ENCODE measurements at places on chromosomes 2 and 18.

- DNase-seq = no peak
Observed at GRCh38 chr2:25330273-25330672, 11.5 kb downstream of the DNMT3A start.

GRCh38 chr2:182078988-182079602, 93.4 kb downstream of the PPP1R1C start:
- no peak for DNase-seq

- no peak for DNase-seq
Observed at GRCh38 chr2:30503695-30504052, 56.6 kb downstream of the LCLAT1 start.

DNA sequence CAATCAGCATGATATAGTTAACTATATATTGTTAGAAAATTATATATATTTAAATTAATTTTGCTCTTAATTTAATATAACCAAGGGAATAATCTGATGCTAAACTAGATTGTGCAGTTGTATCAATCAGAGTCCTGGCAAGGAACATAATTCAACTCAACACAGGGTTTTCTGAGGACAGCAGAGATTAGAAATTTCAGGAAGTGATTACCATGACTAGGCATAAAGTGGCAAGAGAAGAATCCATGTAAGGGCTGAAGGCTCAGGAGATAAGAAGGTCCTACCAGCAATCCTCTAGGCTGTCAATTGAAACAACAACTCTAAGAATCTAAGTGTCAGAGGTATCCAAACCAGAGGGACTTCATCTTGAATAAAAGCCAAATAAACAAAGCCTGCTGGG, 807.8 kb downstream of the DSC3 start:
- DNase-seq = no peak

- DNase-seq = no peak
Observed at GRCh38 chr2:59804732-59805131, 748.7 kb downstream of the BCL11A start.

DNA sequence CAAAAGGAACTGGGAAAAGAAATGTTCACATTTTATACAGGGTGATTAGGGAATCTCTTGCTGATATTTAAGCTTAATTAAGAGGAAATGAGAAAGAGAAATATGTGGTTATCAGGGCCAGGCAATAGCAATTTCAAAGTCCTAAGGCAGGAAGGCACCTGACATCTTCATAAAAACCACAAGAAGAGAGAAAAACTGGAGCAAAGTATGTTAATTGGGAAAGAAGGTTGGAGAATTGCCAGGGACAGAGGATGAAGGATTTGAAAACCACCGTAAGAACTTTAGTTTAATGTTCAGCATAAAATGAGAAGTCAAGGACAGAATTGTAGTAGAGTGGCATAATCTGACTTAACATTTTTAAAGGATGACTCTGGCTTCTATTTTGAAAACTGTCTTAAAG, 691.8 kb upstream of the NRXN1 start:
- DNase-seq = no peak

GRCh38 chr2:236646441-236646840, 76.8 kb downstream of the ACKR3 start:
- DNase-seq = no peak
